Muscle of back (tissue), 13 donors: ENCODE measurements at places on chromosomes 16 and 17. TPM values are rescaled to one million over a fixed set of nuclear protein-coding genes. Genes with fewer than 3 reads are reported as not detected.

The WSCD1 gene
- polyA plus RNA-seq, result 30.7 TPM

The KRTAP4-3 gene
- not detected for polyA plus RNA-seq

The ACSM5 gene
- polyA plus RNA-seq, result not detected

The PLEKHG4 gene
- 8.5 TPM for polyA plus RNA-seq

The OR1F1 gene
- not detected for polyA plus RNA-seq
